ENCODE measurements at places on chromosomes 6 and 20.
A peak's percentile ranks its signal among the peaks of the same experiment; 100 is the strongest.

- peak; percentile 48 for DNase-seq
Measured at GRCh38 chr6:7673063-7673536, 52.8 kb upstream of the BMP6 start.

GRCh38 chr6:113291751-113292445 lies 565.2 kb upstream of the MARCKS start:
- peak; percentile 41 for DNase-seq

DNA sequence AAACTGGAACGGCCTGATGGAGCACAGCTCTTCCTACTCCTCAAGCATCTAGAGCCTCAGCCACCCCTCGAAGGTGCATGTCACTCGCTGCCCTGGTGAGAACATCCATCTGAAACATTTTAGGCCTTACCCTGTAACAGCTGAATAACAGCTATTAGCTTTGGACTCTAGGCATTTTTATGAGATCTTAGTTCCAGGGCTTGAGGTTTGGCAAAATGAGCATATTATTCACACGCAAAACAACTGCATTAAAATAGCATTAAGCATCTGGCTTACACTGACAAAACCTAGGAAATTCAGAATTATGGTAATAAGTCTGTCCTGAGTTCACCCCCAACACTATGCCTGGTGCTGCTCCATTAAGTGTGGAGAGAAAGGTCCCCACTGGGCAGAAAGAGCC lies 56.1 kb downstream of the ADAT2 start:
- no peak for DNase-seq

GRCh38 chr6:113936093-113936934 lies 34.6 kb downstream of the HDAC2 start:
- DNase-seq, result peak; percentile 40

DNA sequence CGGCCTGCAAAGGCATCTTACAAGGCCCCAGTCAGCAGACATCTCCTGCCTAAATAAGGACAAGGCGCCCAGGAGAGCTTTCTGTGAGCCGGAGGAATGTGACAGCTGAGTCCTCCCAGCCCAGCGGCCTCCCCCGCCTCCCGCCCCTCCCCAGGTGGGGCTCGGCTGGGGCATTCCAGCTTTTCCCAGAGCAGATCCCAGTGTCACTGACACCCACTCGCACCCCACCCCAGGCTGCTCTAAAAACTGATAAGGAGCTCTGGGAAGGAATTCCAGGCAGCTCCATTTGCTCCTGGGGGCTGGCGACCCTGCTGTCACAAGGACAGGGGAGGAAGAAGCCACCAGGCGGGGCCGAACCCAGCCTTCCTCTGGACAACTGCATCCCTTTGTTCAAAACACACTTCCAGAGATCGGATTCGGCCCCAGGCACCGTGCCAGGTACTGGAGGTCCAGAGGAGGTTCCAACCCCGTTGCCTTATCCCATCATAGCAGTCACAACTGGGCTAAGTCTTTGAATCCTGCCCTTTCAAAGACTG lies 49.7 kb downstream of the JPH2 start:
- no peak for DNase-seq
